Tibial artery (tissue), 4 donors: ENCODE measurements at places on chromosomes 13 and 19.

DNA sequence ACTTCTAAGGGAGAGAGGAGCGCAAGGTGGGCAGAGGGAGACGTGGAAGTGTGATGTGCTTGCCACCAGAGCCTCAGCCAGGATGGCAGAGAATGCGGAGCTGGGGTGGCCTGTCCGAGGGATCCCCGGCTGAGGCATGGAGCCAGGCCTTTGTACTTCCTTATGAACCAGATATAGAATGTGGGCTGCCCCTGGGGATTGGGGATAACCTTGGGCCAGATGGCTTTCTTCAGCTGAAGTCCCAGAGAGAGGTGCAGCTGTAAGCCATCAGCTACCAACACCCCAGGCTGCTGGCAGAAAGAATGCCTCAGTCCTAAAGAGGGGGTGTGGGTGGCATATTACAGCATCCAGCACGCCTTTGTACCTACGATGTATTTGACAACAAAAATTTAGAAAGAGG lies 25.5 kb upstream of the FBXO17 start:
- DNase-seq, result no peak

DNA sequence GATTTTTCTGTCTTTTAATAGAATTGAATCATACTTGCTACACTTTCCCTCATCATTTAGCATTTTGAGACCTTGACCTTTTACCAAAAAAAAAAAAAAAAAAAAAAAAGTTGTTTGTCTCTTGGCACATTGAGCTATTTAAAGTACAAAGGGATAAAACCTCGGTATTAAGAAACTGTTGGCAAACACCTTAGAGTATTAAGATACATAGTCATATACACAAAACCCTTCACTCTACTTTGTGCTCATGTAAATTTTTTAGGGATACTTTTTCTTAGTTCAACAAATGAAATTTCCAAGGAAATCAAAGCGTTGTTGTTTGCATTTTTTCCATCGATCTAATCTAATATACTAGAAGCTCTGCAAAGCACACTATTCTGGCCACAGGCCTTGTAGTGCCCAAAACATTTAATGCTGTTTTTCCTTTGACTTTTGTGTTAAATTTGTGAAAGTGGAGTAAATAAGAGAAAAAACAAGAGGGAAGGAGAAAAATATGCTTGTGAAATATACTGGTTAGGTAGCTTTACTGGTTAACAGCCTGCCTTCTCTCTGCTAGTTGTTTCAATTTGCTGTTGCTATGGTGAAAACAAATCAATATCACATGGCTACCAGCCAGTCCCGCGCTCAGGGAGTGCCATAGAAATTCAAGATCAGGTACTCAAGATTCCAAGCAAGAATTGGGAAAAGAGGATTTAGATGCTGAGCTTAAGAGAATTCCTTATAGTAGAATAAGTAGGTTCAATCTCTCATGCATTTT lies 2.6 kb downstream of the MBNL2 start:
- no peak for DNase-seq

- no peak for DNase-seq
Observed at GRCh38 chr13:45368571-45368970, 27.6 kb upstream of the TPT1 start.

GRCh38 chr19:29491491-29491890 lies 34.3 kb upstream of the VSTM2B start:
- no peak for DNase-seq

DNA sequence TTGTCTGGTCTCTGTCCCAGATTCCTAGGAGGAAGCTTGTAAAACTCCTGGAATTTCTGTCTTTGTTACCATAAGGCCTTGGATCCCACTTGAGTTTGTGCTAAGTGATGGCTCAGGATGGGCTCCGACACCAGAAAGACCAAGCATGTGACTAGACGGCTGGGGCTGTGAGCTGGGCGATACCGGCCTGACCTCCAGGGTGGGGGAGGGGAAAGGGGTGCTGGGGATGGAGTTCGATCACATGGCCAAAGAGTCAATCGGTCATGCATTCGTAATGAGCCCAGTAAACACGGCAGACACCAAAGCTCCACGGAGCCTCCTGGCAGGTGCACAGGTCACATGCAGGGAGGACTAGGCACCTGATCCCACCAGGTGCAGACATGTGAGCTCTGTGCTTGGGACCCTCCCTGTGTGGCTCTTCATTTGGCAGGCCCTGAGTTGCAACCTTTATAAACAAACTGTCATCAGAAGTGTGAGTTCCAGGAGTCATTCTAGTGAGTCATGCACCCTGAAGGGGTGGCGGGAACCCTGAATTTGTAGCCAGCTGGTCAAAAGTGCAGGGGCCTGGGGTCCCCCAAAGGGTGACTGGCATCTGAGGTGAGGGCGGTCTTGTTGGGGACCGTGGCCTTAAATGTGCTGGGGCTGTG lies 27.1 kb downstream of the ELAVL1 start:
- no peak for DNase-seq

DNA sequence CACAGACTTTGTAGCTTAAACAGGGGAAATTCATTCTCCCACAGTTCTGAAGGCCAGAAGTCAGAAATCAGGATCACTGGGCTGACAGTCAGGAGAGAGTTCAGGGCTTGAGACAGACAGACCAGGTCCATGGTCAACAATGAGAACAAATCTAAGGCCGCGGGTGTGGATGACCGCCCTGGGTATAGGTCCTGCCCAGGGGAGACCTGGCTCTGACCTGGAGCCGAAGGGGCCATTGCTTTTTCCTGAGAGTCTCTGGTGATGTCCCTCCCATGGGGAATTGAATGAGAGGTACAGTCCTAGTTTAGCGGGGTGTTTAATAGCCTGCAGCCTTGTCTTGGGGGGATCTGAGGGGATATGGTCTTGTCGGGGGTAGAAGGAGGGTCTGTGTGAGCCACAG lies 25.2 kb upstream of the FBL start:
- DNase-seq, result no peak

DNA sequence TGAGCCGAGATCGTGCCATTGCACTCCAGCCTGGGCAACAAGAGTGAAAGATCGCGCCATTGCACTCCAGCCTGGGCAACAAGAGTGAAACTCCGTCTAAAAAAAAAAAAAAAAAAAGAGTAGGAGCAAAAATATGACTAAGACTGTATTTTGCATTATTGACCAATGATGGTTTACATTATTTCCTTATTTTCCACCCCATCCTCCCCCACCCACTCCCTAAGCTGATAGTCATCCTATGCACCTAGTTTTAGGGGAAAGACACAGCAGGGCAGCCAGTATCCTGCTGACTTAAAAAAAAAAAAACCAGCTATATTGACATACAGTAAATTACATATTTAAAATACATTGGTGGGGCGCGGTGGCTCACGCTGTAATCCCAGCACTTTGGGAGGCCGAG lies 25.1 kb downstream of the VAV1 start:
- DNase-seq, result no peak

DNA sequence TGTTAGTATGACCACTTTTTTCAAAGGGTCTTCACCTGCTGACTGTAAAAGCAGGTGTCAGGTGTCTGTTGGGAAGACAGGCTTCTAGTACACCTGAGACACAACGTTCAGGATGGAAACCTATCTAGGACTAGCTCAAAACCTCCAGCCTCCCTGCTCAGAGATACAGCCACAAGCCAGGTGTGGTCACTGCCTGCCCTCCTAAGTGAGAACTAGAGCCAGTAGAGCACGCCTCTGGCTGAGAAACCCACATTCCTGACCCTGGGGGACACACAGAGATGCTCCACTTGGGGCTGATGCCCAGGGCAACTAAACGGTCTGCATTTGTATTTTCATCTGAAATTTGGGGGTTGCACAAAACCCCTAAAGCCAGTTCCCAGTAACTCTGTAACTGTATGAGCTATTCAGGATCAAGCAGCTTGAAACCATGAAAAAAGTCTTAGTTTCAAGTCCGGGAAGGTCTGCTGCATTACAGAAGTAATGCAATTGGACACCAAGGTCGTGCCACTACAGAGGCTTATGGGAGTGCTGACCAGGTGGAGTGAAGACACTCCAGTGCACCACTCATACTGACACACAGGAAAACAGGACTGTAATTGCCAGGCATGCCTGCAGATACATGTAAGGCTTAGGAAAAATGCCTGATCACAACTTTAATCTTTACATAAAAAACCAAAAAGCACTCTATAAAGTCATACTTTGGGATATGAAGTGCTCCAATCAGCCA lies 27.8 kb downstream of the ANKRD10 start:
- DNase-seq, result no peak

GRCh38 chr19:18519962-18520847 lies 1.7 kb downstream of the ELL start:
- peak; percentile 58 for DNase-seq

GRCh38 chr13:99436686-99437416 lies 64.4 kb upstream of the TM9SF2 start:
- peak; percentile 86 for DNase-seq

GRCh38 chr13:44031555-44031954 lies 151.9 kb downstream of the LACC1 start:
- no peak for DNase-seq

DNA sequence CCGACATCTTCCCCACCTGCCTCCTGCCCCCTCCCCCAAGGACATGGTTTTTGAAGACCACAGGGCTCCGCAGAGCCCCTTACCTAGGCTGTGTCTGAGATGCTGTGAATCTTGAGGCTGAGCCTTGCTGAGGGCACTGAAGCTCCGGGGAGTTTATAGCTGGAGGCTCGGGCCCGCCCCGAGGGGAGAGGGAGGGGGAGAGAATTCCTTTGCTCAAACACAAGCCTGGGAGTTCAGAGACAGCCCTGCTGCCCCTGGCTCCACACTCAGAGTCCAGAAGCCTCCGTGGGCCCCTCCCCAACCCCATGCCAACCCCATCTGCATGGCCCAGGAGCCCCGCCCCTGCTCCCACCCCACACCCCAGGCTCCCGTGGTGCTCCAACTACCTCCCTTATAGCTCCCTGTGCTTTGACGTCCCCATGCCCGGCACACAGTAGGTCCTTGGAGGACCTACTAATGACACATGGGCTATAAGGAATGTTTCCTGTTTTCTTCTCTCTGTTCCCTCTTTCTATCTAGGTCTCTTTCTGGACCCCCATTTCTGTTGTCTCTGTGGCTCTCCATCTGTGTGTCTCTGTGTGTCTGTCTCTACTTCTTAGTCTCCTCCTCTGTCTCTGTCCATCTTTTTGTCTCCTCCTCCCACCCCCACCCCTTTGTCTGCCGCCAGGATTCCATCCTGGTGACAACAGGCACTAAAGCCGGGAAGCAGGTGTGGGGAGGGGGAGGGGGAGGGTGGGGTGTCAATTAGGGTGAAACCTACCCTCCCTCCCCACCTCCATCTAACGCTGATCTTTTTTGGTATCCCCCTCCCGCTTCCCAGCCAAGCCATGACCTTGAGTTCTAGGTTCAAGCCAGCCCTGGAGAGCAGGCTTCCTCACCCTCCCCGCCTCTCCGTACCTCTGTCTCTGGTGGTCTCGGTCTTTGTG lies at the start of gene TNNT1:
Gene TNNT1, minus strand, starts transcription at position 129 of the 926 bp plus-strand sequence. CDS start 2,049 bp downstream, outside the sequence.
- DNase-seq, result no peak

- no peak for DNase-seq
Observed at GRCh38 chr19:30144242-30144758, 202.3 kb downstream of the URI1 start.

- DNase-seq, result no peak
Observed at GRCh38 chr19:38837656-38838121, 6.1 kb upstream of the ECH1 start.

DNA sequence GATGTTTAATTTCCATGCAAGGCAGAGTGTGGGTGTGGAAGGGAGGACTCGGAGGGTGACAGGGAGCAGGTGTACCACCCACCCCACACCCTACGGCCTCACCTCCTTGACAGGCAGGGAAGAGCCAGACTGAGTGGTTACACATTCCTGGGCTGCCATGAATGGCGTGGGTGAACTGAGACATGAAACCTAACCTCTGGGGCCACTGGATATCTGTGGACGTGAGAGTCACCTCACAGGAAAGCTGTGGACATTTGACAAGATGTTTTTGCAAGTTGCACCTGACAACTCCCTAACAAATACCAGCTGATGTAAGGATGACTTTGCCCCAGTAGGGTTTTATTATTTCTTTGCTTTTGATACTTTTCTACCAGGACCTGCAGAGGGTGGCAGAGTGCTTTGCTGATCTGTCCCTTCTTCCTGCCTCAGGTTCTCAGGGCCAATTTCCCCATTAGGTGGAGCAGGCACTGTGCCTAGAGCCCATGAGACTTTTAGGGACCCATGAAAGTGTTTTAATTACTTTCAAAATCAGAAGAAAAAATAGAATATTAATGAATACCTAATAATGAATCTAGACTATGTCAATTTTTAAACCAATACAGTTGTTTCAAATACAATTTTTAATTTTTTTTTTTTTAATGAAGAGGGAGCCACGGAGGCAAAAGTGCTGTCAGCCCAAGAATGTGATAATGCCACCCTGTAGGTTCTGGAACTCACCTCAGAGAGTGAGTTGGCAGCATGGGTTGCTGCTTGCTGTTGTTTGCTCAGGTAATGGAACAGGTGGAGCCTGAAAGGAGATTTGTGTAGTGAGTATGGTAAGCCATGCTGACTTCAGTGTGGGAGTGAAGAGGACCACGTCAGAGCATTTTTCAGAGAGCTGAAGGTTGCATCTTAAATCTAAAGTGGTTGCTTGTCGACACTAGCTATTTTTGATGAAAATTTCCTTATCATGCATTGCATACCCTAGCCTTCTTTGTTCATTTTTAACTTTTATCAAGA lies 58.0 kb upstream of the CYSLTR2 start:
- no peak for DNase-seq

DNA sequence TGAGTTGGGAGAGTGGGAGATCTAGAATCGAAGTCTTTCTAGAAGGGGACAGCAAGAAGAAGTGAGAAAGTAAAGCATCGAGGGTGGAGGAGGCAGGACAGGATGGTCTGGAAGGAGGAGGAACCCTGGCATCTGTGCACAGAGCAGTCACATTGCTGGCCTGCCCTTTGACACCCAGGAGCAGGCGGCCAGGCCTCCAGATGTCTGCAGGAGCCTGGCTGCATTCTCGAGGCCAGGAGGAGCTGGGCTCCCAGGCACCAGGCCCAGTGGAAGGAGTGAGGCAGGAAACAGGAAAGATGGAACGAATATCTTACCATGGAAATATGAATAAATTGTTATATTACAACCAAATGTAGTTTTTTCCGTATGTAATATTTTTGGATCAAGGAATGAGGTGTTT lies 27.7 kb upstream of the ARGLU1 start:
- DNase-seq, result no peak

DNA sequence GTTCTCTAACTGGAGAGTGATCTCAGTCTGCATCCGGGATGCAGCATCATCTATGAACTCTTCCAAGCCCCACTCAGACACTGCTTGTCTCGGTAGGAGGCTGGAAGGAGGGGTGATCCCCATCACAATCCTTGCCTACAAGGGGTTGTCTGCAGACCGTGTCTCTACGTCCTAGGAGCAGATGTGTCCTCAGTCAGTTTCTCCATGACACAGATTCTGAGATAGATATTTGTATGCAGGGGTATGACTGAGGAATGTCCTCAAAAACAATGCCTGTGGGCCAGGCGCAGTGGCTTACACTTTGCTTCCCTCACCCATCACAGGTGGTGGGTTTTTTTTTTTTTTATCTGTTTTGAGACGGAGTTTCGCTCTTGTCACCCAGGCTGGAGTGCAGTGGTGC lies 871 bp downstream of the NCR1 start:
- DNase-seq, result no peak

- DNase-seq, result no peak
Observed at GRCh38 chr13:95456815-95457214, 95.7 kb upstream of the CLDN10 start.

- no peak for DNase-seq
Observed at GRCh38 chr13:99351772-99352171, 44.6 kb upstream of the GPR183 start.

- DNase-seq, result no peak
Observed at GRCh38 chr13:28630869-28631268, 28.1 kb upstream of the POMP start.

GRCh38 chr13:73898276-73898675 lies 235.9 kb downstream of the KLF12 start:
- DNase-seq, result no peak

- DNase-seq, result no peak
Observed at GRCh38 chr13:58994077-58994476, 1169.7 kb downstream of the DIAPH3 start.

GRCh38 chr13:46520166-46520565 lies 32.8 kb upstream of the LRCH1 start:
- DNase-seq, result no peak
